Activated T-cell treated with anti-CD3 and anti-CD28 coated beads, Interleukin-2, amount 50 U/mL, for 24 hours (primary cell): ENCODE measurements at places on chromosomes 1 and 21.

- DNase-seq = no peak
Observed at GRCh38 chr1:64623750-64624191, 121.1 kb upstream of the RAVER2 start.

DNA sequence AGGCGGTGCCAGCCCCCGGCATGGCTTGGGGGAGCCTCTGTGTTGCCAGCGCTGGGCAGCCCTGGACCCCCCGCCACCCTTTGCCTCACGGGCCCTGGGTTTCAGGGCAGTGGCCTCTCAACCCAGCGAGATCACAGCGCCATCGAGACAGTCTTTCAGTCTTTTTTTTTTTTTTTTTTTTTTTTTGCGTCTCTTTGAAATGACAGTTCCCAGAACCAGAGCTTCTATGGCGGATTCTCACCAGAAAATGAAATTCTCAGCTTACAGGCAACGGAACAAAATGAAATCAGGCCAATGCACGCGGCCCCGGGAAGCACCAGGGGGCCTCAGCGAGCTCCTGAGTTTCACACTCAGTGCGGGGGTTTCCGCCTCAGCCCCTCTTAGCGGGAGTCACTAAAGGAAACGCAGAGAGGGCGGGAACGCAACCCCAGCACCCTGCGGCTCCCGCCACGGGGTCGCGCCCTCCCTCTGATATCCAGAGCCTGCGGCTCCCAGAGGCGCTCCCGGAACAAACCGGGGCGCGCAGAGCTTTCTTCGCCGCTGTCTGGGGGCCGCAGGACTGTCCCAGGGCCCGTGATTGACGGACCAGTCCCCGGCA is 8.0 kb upstream of the COL6A1 start:
- peak; percentile 88 for DNase-seq

- no peak for DNase-seq
Observed at GRCh38 chr1:197096137-197096536, 29.1 kb upstream of the F13B start.

DNA sequence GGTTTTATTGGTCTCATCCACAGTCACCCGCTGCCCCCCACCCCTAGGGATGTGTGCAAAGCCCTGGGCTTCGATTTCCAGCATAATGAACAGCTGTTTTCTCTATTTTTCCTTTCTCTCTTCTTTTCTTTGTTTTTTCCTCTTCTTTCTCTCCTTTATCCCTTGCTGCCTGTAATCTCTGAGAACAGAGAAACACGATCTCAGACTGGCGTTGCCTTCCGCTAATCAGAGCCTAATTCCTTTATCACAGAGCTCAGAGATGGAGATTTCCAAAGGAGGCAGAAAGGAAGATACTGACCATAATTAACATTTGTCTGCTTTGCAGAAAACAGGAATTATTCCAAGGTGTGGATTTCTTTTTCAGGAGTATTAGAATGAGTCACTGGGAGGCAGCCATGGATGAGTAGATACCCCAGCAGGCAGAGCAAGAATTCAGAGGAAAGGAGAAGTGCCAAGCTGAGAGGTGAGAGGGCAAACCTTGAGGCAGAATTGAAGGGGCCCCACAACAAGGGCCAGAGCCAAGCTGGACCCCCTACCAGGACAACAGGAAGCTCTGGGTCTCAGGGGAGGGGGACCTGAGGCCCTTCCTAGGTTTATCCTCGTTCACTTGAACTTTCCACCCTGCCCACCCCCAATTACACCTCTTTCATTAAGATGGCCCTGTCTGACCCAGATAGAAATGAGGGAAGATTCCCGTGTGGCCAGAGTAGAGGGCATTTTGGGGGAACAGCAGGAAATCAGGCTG is 33.3 kb downstream of the MATN1 start:
- DNase-seq = no peak

- no peak for DNase-seq
Observed at GRCh38 chr1:27135541-27136235, 19.2 kb downstream of the SLC9A1 start.

- DNase-seq = no peak
Observed at GRCh38 chr21:32388306-32388705, 4.5 kb downstream of the URB1 start.

GRCh38 chr1:157404614-157405013 is 147.7 kb downstream of the FCRL5 start:
- no peak for DNase-seq

GRCh38 chr1:31855038-31855845 is 39.4 kb upstream of the SPOCD1 start:
- DNase-seq = no peak

- no peak for DNase-seq
Observed at GRCh38 chr1:201039876-201040275, 16.4 kb upstream of the KIF21B start.

DNA sequence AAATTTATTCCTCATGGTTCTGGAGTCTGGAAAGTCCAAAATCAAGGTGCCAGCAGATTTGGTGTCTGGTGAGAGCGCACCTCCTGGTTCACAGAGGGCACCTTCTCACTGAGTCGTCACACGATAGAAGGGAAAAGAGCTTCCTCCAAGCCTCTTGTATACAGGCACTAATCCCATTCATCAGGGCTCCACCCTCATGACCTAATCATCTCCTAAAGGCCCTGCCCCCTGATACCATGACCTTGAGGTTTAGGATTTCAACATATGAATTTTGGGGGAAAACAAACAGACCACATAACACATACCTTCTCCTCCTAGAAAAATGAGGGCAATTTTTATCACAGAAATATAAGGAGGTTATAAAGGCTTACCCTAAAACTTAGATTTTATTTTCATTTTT is 88.0 kb upstream of the NFIA start:
- no peak for DNase-seq

- peak; percentile 71 for DNase-seq
Observed at GRCh38 chr1:150151291-150152181, 1.8 kb downstream of the PLEKHO1 start.

DNA sequence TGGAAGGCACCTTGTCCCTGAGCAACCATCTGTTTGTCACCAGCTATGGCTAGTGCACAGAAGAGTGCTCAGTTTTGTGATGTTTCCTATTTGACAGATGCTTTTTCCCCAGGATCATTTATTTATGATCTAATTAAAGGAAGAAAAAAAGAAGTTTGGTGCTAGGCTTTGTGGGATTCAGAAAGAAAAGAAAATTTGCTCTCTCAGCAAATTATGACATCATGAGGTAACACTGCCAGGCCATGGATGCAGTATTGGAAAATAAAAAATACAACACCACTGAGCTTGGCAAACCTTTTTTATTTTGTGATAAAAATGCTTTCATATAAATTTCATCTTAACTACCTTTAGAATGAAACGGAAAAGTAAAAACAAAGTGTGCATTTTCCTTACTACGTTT is 15.5 kb upstream of the ADAM30 start:
- no peak for DNase-seq
